ENCODE measurements at places on chromosomes 4 and X. TPM values are rescaled to one million over a fixed set of nuclear protein-coding genes. Genes with fewer than 3 reads are reported as not detected.

GRCh38 chrX:130726661-130727060 lies 176.3 kb downstream of the ENOX2 start:
- DNase-seq, result no peak

GRCh38 chrX:12709047-12709446 lies 82.2 kb upstream of the PRPS2 start:
- DNase-seq, result no peak

DNA sequence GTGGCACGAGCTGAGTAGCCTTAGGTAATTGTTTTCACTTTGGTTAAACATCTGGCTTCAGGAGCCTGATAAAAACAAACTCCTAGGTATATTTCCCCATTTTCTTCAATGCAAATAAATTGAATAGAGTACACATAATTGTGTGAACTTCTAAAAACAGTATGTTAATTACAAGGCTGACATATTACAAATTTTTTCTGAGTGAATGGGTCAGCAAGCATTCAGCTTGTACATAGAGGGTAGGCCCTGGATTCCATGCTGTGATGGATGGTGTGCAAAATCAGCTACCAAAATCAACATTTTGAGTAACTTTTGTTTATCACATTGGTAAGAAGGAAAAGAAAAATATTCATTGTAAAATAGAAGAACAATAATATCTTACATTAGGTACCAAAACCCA lies 12.2 kb downstream of the TNIP3 start:
- no peak for DNase-seq

DNA sequence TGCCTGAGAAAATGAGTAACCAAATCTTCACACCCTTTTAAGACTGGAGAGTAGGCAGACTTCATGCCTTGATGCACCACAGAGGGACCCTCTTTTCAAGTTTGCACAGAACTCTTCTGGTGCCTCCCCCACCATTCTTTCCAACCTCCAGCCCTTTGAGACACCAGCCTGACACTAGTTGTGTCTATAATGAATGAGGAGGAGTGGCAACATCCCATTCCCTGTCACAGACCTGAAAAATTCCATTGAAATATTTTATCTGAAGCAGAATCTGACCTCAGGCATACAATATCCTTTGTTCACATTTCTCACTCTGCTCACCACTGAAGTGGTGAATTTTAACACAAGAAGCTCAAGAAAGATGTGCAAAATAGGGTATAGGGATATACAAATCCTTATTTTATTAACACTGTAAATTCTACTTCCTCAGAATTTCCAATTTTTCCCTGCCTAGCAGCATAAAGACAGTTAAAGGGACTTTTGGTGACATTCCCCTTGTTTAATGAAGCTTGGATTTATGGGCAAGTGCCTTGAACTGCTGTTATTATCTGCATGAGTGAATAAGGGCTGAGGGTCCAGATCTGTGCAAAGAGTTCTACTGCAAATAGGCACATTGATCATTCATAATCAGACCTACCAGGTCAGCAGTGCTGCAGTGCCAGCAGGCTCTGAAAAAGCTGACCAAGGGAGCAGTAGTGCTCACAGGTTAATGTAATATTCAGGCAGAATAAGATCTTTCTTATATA lies 149.9 kb upstream of the PAQR3 start:
- no peak for DNase-seq

EDA gene
- total RNA-seq, result 1.7 TPM

WNK3 gene
- total RNA-seq, result 3.3 TPM

Data from ascending aorta (tissue), 2 donors.